Fibroblast of lung (primary cell): ENCODE measurements at places on chromosomes 1 and 21. TPM values are rescaled to one million over a fixed set of nuclear protein-coding genes. Genes with fewer than 3 reads are reported as not detected.

DNA sequence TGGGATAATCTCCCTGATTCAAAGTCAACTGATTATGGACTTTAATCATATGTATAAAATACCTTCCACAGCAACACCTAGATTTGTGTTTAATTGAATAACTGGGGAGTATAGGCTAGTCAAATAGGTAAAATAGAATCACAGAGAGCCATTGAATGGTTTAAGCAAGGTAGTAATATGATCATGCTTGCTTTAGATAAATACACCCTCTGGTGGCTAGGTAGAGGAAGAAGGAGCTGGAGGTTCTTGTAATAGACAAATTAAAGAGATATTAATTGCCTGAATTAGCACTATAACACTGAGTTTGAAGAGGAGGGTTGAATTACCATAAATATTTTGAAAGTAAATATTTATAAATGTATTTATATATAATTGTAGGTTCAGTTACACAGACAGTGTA is 40.3 kb downstream of the DIRAS3 start:
- DNase-seq = peak; percentile 70
- H3K27ac ChIP-seq = no peak overlapping the region
- H3K27me3 ChIP-seq = no peaks in the 10 kb centered on the region
- no peaks in the 10 kb centered on the region for H3K36me3 ChIP-seq

DNA sequence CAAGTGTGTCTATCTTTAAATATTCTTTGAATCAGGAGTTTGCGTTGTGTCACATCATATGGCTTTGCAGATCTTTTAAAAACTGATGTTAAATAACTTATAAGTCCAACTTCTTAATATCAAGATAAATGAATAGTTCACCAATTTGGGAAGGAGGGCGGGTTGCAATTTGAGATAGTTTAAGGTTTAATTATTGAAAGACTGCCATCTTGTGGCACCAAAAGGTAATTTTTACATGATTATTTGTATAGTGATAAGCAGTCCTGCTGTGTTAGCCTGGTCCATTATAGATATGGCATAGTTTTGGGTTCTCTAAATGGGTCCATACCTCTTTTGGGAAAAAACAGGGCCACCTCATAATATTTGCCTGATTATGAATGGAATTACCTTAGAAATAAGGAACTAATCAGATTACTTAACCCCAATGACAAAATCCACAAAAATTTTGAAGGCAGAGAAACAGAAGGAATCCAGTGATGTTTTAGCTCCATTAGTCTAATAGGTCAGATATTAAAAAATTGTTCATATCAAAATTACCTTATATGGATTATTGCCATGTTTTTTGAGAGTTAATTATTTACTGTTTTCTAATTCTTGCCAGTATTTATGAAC is 64.3 kb downstream of the PRKAA2 start:
- peak; percentile 51 for DNase-seq
- no peaks in the 10 kb centered on the region for H3K27me3 ChIP-seq
- H3K27ac ChIP-seq = no peak overlapping the region
- H3K4me1 ChIP-seq = peaks cover 3% of the 10 kb centered on the region

GBP4 gene
- 0.50 and 0.77 TPM in 2 replicates for total RNA-seq

SLAMF9 gene
- total RNA-seq = not detected in 2 replicates

GRCh38 chr1:201221201-201221846 is 30.7 kb downstream of the IGFN1 start:
- no peak overlapping the region for H3K4me3 ChIP-seq
- H3K36me3 ChIP-seq = no peaks in the 10 kb centered on the region
- H3K27me3 ChIP-seq = peaks cover 4% of the 10 kb centered on the region

- H3K4me3 ChIP-seq = no peak overlapping the region
- DNase-seq = peak; percentile 80
- H3K36me3 ChIP-seq = peaks cover 8% of the 10 kb centered on the region
- H3K27ac ChIP-seq = peak overlapping the region; percentile 90
These were observed 2.0 kb downstream of the FCER1G start for GRCh38 chr1:161216945-161217712.

GRCh38 chr1:172356620-172357019 is 63.9 kb upstream of the C1orf105 start:
- no peak overlapping the region for H3K4me3 ChIP-seq
- DNase-seq = peak; percentile 64
- H3K27me3 ChIP-seq = no peaks in the 10 kb centered on the region
- no peak overlapping the region for H3K27ac ChIP-seq
- H3K36me3 ChIP-seq = no peaks in the 10 kb centered on the region
- peaks cover 26% of the 10 kb centered on the region for H3K4me1 ChIP-seq

- no peaks in the 10 kb centered on the region for H3K27me3 ChIP-seq
- no peak overlapping the region for H3K4me3 ChIP-seq
- H3K36me3 ChIP-seq = no peaks in the 10 kb centered on the region
These were observed 129.9 kb downstream of the ZNF281 start for GRCh38 chr1:200279810-200280411.

DNA sequence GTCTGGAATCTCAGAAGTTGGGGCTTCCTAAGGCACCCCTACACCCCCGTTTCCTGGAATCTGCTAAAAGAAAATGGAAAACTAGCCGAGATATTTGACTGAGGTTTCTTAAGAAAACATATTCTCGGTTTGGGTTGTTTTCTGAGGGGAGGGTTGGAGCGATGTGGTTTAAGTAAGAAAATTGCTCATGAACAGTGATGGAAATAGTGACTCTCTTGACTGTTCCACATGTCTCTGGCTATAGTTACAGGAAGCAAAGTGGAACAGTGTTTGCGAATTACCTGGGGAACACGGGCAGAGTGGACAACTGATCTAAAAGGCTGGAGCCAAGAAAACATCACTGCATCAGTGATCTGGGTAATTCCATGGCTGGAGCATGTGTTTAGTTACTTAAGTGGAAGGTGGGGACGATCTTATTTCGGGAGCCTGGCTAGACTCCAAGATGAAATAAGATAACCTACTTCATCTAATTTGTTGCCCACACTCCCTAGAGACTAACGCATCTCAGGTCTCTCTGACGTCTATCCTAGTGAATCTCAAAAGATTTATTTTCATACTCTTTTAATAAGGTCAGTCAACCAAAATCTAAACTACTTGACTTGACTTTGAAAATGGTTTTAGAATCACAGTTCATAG is 92.4 kb downstream of the KCNJ15 start:
- H3K36me3 ChIP-seq = no peaks in the 10 kb centered on the region
- H3K4me1 ChIP-seq = peaks cover 13% of the 10 kb centered on the region
- DNase-seq = no peak
- no peak overlapping the region for H3K27ac ChIP-seq
- H3K27me3 ChIP-seq = no peaks in the 10 kb centered on the region

DNA sequence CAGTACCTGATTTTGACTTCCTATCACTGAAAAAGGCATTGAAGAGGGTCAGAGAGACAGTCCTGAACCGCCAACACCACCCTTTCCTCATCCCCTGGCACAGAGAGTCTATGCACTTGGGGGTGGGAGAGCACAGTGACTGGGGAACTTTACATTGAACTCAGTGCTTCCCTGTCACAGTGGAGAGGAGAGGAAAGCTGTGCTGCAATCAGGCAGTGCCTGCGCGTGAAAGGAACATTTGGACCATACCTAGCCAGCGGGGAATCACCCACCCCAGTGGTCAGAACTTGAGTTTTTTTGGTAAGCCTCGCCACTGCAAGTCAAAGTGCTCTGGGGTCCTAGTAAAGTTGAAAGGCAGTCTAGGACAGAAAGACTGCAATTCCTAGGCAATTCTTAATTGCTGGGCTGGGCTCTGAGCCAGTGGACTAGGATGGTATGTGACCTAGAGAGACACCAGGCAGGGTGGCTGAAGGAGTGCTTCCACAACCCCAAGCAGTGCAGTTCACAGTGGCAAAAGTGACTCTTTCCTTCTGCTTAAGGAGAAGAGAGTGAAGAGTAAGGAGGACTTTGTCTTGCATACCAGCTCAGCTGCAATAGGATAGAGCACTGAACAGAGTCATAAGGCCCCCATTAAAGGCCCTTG is 9.4 kb upstream of the HENMT1 start:
- DNase-seq = no peak
- H3K36me3 ChIP-seq = no peaks in the 10 kb centered on the region
- H3K4me1 ChIP-seq = no peaks in the 10 kb centered on the region
- H3K27ac ChIP-seq = no peak overlapping the region

DNA sequence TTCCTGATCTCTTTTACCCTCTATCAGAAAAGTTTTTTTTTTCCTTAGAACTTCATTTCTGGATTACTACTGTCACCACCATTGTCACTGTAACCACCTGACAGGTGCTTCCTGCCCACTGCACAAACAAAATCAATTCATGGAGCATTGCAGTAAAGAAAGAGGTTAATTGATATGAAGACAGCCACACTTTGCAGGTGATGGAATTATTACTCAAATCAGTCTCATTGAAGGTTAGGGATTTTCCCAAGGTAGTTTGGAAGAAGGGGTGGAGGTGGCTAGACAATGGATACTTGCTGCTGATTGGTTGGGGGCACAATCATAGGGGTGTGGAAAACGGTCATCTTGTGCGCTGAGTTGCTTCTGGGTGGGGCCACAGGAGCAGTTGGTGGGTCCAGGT is 230.8 kb upstream of the CACYBP start:
- H3K27me3 ChIP-seq = no peaks in the 10 kb centered on the region
- no peak for DNase-seq
- H3K4me1 ChIP-seq = no peaks in the 10 kb centered on the region
- no peak overlapping the region for H3K4me3 ChIP-seq
- H3K27ac ChIP-seq = no peak overlapping the region
- no peaks in the 10 kb centered on the region for H3K36me3 ChIP-seq

GRCh38 chr1:59926381-59927123 is at the start of gene CYP2J2:
Gene CYP2J2 (minus strand): TSS chr1:59926773. CDS start chr1:59926746, 27 bp downstream.
- peaks cover 15% of the 10 kb centered on the region for H3K27me3 ChIP-seq
- H3K36me3 ChIP-seq = no peaks in the 10 kb centered on the region
- peak within 1 kb of the TSS; percentile 59 for H3K4me3 ChIP-seq
- H3K4me1 ChIP-seq = no peaks in the 10 kb centered on the region

DNA sequence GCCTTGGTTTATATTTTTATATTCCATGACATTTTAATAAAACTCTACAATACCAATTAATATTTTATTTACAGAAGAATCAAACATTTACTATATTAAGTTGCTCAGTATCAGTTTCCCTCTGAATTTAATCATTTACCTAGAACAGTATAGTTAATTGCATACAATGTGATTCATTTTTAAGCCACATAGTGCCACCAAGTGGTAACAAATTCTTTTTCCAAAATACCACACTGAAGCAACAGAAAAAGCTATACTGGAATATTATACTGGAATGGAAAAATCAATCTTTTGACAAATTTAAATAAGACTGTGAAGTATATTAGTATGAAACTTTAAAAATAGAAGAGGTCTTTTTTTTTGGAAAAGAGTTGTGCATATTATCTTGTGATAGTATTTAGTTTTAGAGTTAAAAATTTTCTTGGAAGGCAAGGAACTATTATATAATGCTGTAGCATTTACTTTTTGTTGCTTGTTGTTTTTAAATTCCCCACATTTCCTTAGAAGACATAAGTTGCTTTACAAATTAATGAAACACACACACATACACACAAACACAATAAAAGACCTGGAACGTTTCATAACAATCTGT is 57.3 kb downstream of the ZNF644 start:
- H3K36me3 ChIP-seq = no peaks in the 10 kb centered on the region
- no peak overlapping the region for H3K27ac ChIP-seq
- peak; percentile 46 for DNase-seq

GRCh38 chr1:154759196-154759595 is 110.9 kb downstream of the KCNN3 start:
- H3K4me3 ChIP-seq = no peak overlapping the region
- no peaks in the 10 kb centered on the region for H3K36me3 ChIP-seq
- peaks cover 19% of the 10 kb centered on the region for H3K27me3 ChIP-seq
- H3K27ac ChIP-seq = no peak overlapping the region
- H3K4me1 ChIP-seq = no peaks in the 10 kb centered on the region

- no peak overlapping the region for H3K27ac ChIP-seq
- no peaks in the 10 kb centered on the region for H3K27me3 ChIP-seq
- H3K4me1 ChIP-seq = no peaks in the 10 kb centered on the region
- no peak overlapping the region for H3K4me3 ChIP-seq
- no peak for DNase-seq
These were observed 603.4 kb downstream of the PTPRU start for GRCh38 chr1:29839726-29840125.

GRCh38 chr1:30756545-30757351 is 826 bp downstream of the LAPTM5 start:
- peaks cover 12% of the 10 kb centered on the region for H3K4me1 ChIP-seq
- peak overlapping the region; percentile 55 for H3K27ac ChIP-seq
- no peak overlapping the region for H3K4me3 ChIP-seq
- DNase-seq = peak; percentile 68

AKR7A3 gene
- 0.33 and 0.51 TPM in 2 replicates for total RNA-seq

DNA sequence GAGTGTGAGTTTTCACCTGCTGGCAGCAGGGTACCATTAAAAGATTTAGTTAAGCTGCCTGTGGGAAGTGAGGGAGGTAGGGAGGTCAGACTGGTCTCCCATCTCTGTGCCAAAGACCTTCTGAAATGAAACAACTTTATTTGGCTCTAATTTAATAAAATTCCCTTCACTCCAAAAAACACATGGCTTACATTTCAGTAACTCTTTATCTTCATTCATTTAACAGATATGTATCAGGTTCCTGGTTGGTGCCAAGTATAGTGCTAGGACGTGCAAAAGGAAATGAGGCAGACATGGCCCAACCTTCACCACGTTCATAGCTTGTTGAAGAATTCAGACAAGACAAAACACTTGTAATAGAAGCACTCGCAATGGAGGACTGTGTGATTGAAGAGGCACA is 282.3 kb downstream of the SEC16B start:
- H3K36me3 ChIP-seq = no peaks in the 10 kb centered on the region
- H3K4me3 ChIP-seq = no peak overlapping the region
- H3K27me3 ChIP-seq = no peaks in the 10 kb centered on the region
- H3K27ac ChIP-seq = no peak overlapping the region

DNA sequence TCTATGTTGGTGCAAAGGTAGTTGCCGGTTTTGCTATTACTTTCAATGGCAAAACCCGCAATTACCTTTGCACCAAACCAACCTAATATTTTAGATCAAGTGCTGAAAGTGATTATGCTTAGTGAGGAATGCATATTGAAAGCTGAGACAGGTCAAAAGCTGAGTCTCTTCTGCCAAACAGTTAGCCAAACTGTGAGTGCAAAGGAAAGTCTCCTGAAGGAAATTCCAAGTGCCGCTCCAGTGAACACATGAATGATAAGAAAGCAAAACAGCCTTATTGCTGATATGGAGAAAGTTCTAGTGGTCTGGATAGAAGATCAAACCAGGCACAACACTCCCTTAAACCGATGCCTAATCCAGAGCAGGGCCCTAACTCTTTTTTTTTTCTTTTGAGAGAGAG is 83.1 kb upstream of the ERRFI1 start:
- H3K4me3 ChIP-seq = no peak overlapping the region
- H3K4me1 ChIP-seq = peaks cover 4% of the 10 kb centered on the region
- H3K27me3 ChIP-seq = no peaks in the 10 kb centered on the region
- DNase-seq = peak; percentile 75

DNA sequence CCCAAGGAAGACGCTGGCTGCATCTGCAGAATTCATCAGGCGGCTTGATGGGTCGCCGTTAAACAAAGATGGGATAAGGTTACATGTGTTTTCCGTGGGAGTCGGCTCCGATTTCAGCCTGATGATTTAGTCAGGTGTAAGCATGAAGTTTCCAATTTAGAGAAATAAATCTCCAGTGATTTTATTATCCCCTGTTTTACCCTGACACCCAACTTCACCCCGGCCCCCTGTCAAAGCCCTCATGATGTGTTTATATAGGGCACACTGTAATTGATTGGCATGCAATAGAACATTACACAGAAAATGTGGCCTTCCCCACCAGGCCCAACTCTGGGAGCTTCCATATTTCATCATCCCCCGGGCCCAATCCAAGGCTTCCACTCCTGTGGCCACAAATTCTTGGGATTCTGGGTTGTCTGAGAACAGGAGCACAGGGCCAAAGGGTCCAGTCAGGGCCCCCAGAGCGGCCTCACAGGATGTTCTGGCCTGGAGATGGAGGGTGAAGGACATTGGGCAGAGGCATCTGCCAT is 72.5 kb downstream of the FOXD2 start:
- H3K36me3 ChIP-seq = no peaks in the 10 kb centered on the region
- peaks cover 22% of the 10 kb centered on the region for H3K27me3 ChIP-seq
- H3K27ac ChIP-seq = no peak overlapping the region
